ENCODE measurements at places on chromosomes 11 and 22.
A peak's percentile ranks its signal among the peaks of the same experiment; 100 is the strongest.

GRCh38 chr11:113477321-113477720 lies 2.1 kb upstream of the DRD2 start:
- DNase-seq, result no peak

- DNase-seq, result no peak
Observed at GRCh38 chr11:17472467-17472866, 4.2 kb downstream of the ABCC8 start.

- DNase-seq, result no peak
Observed at GRCh38 chr22:46003271-46004091, 26.5 kb upstream of the WNT7B start.

GRCh38 chr22:28581016-28581415 lies 98.6 kb downstream of the TTC28 start:
- no peak for DNase-seq

GRCh38 chr11:124394408-124394807 lies 4.4 kb downstream of the OR8B3 start:
- DNase-seq, result no peak

GRCh38 chr22:46185283-46185682 lies 35.0 kb downstream of the PPARA start:
- no peak for DNase-seq

- no peak for DNase-seq
Observed at GRCh38 chr11:57309106-57310059, 15.4 kb downstream of the TNKS1BP1 start.

DNA sequence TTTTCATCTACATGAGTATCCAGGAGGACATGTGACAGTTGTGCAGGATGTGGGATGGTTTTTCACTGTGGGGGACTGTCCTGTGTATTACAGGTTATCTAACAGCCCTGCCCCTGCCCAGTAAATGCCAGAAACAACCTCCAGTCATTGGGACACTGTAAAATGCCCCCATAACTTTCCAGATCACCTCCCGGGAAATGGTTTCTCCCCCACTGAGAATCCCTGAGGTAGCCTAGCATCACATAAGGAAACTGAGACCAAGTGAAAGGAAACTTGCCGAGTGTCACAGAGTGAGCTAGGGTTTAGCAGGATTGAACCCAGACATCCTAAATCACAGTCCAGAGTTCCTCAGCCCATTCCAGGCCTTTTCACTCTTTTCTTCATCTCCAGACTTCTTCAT lies 48.3 kb upstream of the SLC6A5 start:
- DNase-seq, result no peak

GRCh38 chr11:115699733-115700132 lies 195.5 kb upstream of the CADM1 start:
- DNase-seq, result no peak

- DNase-seq, result no peak
Observed at GRCh38 chr11:96964661-96965060, 574.8 kb downstream of the JRKL start.

- no peak for DNase-seq
Observed at GRCh38 chr11:3193373-3194015, 25.1 kb downstream of the MRGPRG start.

- no peak for DNase-seq
Observed at GRCh38 chr22:42696331-42696967, 24.2 kb downstream of the A4GALT start.

- no peak for DNase-seq
Observed at GRCh38 chr11:67997475-67997921, 6.4 kb downstream of the UNC93B1 start.

DNA sequence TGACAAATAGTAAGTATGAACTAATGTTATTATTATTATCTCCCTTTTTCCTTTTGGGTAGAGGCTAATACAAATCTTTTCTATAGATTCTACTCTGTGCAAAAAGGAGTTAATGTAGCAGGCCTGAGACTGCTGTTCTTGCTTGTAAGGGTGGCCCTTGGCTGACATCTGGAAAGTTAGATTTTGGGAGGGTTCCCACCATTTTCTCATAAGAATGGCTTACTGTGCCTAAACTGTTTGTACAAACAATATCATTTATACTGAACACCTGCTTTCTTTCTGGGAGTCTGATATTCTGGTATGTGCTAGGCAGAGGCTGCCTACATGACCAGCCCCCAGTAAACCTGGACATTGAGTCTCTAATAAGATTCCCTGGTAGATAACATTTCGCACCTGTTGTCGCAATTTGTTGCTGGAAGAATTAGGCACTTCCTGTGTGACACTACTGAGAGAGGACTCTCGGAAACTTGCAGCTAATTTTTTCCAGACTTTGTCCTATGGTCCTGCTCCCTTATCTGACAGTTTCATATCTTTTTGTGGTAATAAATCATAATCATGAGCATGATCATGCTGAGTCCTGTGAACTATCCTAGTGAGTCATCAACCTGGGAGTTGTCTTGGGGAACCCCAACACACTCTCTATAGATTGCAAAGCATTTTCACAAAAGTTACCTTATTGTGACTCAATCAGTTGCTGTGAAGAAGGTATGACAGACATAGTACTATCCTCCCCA lies 257.7 kb upstream of the CCDC90B start:
- DNase-seq, result no peak

GRCh38 chr11:17931595-17931994 lies 81.3 kb downstream of the SERGEF start:
- no peak for DNase-seq

DNA sequence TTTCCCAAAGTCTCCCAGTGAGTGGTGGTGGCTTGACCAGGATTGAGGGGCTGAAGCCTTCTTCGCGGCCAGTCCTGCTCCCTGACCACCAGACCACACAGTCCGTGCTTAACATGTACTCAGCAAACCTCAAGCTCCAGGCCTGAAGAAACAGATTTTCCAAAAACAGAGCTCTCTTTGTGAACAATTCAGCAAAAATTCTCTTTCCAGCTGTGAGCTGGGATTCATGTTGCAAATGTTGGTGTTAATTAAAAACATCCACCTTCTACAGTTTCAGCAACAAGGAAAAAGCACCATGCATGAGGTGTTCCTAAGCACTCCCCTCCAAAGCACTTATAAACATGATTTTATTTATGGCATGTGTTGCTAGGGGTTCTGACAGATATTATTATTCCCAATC lies 129.5 kb downstream of the ETS1 start:
- no peak for DNase-seq

- no peak for DNase-seq
Observed at GRCh38 chr11:77266766-77267165, 34.7 kb downstream of the GDPD4 start.

- DNase-seq, result no peak
Observed at GRCh38 chr22:24178502-24179440, 2.5 kb upstream of the SUSD2 start.

- DNase-seq, result no peak
Observed at GRCh38 chr22:27377501-27378295, 423.9 kb downstream of the MN1 start.

GRCh38 chr22:24841261-24841660 lies 35.2 kb downstream of the SGSM1 start:
- no peak for DNase-seq

DNA sequence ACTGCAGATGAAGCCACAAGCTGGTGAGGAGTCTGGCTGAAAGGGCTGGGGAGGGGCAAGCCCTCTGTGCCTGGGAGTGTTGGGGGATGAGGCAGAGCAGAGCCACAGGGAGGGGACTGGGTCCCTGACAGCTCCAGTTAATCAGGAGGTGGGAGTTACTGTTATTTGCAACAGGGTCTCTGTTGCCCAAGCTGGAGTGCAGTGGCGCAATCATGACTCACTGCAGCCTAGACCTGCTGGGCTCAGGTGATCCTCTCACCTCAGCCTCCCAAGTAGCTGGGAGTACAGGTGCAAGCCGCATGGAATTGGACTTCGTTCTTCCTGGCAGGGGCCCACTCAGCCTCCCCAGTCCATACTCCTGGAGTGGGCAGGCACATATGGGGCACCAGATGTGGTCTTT lies 7.7 kb downstream of the SCN2B start:
- no peak for DNase-seq

DNA sequence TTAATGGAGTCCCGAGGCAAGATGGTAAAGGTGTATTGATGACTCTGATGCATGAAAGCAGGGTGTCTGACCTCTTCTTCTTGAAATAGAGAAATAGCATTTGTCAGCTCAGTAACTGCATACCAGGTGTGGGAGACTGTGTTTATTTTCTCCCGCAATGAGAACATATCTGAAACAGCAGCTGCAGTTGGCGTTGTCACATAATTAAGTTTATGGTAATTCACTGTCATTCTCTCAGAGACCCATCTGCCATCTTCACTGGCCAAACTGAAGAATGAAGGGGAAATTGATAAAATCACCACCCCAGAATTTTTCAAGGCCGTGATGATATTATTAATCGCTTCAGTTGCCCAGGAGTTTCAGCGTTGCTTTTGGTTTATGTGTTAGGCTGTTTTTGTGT lies 20.1 kb upstream of the MCHR1 start:
- DNase-seq, result no peak

GRCh38 chr11:93000511-93001476 lies 31.3 kb downstream of the MTNR1B start:
- peak; percentile 51 for DNase-seq

DNA sequence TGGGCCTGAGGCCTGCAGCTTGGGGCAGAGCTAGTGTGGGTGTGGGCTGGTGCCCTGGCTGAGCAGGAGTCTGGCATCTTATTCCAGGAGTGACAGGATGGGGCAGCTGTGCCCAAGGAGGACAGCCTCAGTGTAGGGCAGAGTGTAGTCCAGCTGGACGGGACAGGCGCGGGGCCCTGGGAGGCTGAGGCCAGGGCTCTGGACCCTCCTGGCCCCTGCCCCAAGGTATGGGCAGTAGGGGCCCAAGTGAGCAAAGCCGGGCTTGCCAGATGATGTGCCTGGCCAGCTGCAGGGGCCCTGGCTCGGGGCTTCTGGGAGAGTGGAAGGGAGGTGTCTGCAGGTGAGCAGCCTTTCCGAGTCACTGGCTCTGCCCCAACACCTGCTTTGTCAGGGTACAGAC lies 1190.9 kb downstream of the BRD1 start:
- DNase-seq, result no peak

GRCh38 chr11:57514538-57515331 lies 767 bp downstream of the SLC43A1 start:
- no peak for DNase-seq

- no peak for DNase-seq
Observed at GRCh38 chr11:2791139-2791520, 91.3 kb upstream of the KCNQ1OT1 start.

DNA sequence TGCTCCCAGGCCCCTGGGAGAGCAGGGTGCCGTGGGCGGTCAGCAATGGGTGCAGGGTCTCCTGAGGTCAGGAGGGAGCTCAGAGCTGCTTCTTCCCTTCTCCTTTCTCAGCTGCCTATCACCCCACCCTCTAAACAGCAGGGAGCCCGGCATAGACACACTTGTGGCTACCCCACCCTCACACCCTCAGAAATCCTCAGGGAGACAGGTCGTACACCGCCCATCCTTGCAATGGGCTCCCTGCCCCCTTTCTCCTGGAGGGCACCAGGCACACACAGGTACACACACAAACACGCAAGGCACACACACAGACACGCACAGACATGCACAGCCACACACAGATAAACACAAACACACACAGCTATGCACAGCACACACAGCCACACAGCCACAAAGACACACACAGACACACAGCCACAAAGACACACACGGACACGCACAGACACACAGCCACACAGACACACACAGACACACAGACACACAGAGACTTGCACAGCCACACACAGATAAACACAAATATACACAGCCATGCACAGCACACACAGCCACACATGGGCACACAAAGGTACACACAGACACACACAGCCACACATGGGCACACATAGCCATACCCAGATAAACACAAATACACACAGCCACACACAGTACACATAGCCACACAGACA lies 44.9 kb upstream of the TH start:
- DNase-seq, result no peak

- DNase-seq, result no peak
Observed at GRCh38 chr22:19448076-19448607, 631 bp upstream of the C22orf39 start.

DNA sequence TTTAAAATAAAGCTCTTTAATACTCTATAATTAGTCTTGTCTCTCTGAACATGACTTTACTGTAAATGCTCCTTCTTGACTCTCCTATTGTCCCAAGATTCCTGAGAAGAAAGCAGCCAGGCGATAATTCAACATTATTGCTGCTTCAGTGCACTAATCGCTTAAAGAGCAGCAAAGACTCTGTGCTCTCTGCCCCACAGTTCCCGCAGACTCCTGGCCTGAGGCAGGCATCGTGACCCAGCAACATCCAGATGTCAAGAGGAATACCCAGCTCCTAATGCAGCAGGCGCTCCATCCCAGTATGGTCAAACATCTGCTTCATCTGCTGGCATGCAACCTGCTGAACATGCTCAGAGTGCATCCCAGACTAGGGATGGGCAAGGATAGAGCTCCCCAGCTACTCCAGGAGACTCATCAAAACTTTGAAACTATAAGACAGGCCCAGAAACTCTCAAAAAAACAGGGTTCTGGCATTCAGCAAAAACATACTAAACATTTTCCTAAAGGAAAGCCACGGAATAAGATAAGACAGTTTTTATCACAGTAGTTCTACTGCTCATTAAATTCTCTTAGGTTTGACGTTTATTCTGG lies 270.0 kb downstream of the SOX6 start:
- no peak for DNase-seq

- DNase-seq, result no peak
Observed at GRCh38 chr11:71208011-71208774, 44.2 kb downstream of the SHANK2 start.

DNA sequence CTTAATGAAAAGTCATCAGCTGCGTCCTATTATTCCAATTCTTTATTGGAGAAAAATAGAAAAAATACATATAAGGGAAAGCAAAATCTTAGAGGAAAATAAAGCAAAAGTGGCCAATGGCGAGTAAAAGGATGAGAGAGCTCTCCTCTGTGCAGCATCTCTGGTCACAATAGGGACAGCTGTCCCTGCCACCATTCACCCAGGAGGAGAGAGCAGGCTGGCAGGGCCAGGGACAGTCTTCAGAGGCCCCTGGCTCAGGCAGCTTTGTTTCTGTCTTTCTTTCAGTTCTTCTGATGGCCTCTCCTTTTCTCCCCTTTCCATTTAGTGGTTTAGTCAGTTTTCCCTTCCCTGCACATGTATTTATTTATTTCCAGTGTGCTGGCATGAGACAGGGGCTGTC lies 941.3 kb downstream of the NTM start:
- DNase-seq, result no peak

DNA sequence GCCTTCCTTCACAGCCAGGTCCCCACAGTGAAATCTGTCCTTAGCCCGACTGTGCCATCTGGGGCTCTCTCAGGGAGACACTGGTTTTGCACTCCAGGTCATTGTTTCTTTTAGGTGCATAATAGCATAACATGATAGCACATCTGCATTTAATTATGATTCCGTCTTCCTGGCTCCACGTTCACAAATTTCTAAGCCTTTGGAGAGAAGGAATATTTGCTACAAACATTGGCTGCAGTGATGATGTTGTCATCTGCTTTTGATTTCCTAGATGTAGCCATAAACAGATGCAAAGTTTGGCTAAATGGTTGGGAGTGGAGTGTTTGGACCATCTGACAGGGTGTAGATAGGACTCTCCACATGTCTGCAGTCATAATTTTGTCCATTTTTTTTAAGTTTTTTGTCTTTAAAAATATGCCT lies 12.0 kb upstream of the CAT start:
- DNase-seq, result no peak

- DNase-seq, result no peak
Observed at GRCh38 chr22:29200901-29201300, 4.8 kb upstream of the EMID1 start.

- DNase-seq, result peak; percentile 47
Observed at GRCh38 chr11:78000193-78000592, 5.7 kb upstream of the INTS4 start.
